IMR-90 (cell line): ENCODE measurements at places on chromosomes 2 and 18. TPM values are rescaled to one million over a fixed set of nuclear protein-coding genes. Genes with fewer than 3 reads are reported as not detected.

GRCh38 chr2:96116879-96117533, 635 bp upstream of the ADRA2B start:
- peak; percentile 3 for DNase-seq

- peak; percentile 57 for DNase-seq
These were observed 164.5 kb upstream of the ALPP start for GRCh38 chr2:232214053-232214452.

Gene ARID5A
- 2.2 and 2.3 TPM in 2 replicates for total RNA-seq

DNA sequence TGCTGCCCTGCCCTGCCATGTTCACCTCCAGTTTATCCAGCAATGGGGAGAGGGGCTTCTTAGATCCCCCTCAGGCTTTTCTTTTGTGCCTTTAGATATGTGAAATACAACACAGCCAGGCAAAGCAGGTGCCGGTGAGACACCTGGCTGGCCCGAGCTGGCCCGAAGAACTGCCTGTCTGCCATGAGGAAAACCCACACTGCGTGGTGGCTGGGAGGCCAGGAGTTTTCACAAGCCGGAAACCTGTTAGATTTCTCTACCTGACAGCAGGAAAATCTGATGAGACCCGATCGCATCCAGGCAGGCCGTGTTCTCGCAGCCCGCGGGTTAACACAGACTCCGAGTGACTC, 5.7 kb upstream of the GAL3ST2 start:
- no peak for DNase-seq
